ENCODE measurements at places on chromosomes 4 and X. TPM values are rescaled to one million over a fixed set of nuclear protein-coding genes. Genes with fewer than 3 reads are reported as not detected.

Gene GPR34
- 33.6 TPM for total RNA-seq

DNA sequence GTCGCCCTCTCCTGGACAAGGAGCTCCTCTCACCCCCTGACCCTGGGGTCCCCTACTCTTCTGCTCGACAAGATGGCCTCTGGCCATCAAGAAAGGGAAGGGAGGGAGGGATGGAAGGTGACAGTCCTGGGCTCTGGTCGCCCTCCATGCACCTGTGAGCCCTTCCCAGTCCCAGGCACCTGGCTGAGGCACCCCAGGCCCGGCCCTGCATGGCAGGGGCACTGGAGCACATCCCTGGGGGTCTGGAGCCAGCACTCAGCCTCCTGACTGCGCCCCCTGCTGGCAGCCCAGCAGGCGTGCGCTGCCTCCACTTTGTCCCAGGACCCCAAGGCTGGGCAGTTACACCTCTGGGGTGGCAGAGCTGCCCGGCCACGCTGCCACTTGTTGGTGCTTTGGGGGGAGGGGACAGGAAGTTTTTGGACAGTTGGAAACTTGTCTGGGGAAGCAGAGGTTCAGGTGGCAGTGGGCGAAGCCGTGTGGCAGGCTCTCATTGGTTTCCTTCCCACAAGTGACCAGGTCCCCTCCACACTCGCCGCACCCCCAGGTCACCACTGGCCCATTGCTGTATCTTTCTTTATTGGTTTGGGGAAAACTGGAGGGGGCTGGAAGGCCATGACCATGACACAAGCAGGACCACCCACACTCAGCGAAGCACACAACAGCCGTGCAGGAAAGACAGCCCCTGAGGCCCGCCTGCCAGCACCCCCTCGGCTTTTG is 4.3 kb downstream of the PNCK start:
- DNase-seq, result no peak

Gene ADAM29
- total RNA-seq, result not detected

Gene GDI1
- total RNA-seq, result 111 TPM

DNA sequence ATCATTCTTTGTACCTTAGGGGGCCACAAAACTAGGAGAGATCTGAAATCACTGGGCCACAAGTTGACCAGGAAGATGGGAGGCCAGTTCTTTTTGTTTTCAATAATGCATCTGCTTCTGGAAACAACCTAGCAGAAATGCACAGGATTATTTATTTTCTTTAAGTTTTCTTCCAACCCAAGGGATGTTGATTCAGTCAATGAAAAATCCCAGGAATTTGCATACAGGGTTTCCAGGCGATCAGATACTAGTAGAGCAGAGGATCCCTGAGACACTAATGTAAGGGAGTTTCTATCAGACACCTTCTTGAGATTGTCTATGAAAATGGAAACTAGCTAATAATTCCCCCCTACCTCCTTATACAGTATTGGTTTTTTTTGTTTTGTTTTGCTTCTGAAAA is 7.4 kb downstream of the ATOH1 start:
- no peak for DNase-seq

DNA sequence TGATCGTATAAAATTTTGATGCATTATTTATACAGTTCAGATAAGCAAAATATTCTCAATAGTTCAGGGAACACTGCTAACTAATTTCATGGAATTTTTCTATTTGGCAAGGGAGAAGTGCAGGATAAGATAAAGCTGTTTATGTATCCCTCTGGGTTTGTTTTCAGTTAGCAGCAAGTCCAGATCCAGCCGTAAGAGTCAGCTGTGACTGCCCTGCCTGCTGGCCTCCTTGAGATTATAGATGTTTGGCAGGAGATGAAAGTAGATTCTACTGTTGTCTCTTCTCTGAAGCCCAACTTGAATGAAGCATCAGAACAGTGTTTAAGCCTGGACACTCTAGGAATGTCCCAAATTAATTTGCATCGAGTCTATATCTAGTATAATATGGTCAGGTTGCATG is 29.5 kb downstream of the ANTXR2 start:
- no peak for DNase-seq

GRCh38 chr4:87679449-87680169 is 29.5 kb downstream of the DMP1 start:
- no peak for DNase-seq

- no peak for DNase-seq
Measured at GRCh38 chrX:150513544-150513943, 54.9 kb upstream of the MTM1 start.

DNA sequence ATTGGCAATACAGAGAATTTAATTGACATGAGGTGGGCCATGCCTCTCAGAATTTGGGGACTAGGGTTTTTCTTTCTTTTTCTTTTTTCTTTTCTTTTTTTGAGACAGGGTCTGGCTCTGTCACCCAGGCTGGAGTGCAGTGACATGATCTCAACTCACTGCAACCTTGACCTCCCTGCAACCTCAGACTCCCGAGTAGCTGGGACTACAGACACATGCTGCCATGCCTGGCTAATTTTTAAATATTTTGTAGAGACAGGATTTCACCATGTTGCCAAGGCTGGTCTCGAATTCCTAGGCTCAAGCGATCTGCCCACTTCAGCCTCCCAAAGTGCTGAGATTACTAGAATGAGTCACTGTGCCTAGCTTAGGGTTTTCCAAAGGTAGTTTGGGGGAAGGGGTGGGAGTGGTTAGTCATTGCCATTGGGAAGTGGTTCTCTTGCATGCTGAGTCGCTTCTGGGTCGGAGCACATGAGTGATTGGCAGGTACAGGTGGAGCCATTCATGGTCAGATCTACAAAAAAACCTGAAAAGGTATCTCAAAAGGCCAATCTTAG is 54.5 kb downstream of the MID2 start:
- DNase-seq, result no peak

GRCh38 chrX:39244147-39244546 is 442.9 kb downstream of the MID1IP1 start:
- DNase-seq, result no peak

Measured in lower lobe of right lung (tissue), 2 donors.